ENCODE measurements at places on chromosomes 3 and 15.

GRCh38 chr15:71674354-71674753 lies 136.0 kb upstream of the NR2E3 start:
- no peak for DNase-seq

DNA sequence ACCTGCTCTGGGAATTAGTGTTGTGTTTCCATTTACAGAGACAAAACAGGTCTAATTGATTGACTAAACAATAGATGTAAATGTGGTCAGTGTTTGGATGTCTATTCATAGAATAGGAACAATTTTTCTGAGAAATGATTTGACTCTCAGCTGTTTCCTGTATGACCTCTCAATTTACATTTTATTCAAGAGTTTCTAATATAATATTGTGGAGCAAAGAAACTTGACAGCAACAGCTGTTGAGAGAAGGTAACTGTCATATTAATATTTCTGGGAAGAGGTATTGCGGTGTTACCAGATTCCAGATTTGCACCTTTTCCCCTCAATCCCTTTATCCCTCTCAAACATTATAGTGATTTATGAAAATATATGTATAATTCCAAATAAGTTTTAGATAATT lies 3.7 kb upstream of the NR1I2 start:
- DNase-seq = no peak

- no peak for DNase-seq
These were observed 612.8 kb downstream of the MAGI1 start for GRCh38 chr3:65425880-65426279.

- DNase-seq = no peak
These were observed 901 bp upstream of the MANF start for GRCh38 chr3:51384055-51384725.

DNA sequence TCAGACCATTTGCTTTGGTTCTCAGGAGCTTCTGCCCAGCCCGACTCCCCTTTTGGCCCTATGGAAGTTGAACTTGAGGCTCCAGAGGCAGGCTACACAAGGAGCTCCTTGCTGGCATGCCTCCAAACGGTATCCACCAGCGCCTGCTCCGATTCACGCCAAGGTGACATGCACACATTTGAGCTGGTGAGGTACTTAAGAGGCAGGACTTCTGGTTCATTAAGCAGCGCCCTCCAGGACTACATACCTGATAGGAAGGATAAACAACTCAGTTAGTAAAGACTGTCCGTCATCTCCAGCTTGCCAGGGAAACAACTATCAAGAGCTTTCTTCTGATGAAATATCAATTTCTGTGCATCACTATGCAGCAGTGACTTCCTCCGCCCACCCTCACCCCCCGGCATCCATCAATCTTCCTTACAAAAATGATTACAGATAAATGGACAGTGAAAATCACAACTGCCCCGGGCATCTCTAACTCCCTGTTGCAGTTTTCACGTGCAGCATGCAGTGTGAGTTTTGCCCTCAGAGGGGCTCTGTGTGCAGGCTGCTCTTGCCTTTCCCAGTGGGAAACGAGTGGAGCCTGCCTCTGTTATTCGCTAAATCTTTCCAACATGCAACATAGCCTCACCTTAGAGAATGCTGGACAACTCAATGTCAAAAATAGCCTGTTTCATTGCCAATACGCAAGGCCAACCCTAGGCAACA lies 122.9 kb downstream of the ARRDC4 start:
- DNase-seq = no peak
